ENCODE measurements at places on chromosomes 12 and 14.

DNA sequence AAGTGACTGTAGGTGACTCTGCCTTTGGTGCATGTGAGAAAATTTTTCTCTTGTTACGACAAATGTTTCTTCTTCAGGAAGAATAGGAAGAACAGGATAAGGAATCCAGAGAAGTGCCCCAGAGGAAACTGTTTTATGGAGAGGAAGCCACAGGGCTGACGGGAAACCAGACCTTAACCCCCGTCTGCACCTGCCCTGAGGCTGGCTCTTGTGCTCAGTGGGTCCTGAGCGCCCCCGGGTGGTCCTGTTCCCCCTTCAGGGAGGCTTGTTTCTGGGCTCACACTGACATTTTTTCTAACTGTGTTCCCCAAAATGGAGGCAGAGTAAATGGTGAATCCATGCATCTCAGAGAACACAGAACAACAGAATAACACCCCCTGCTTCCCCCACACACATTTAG is 691.8 kb downstream of the TMEM121 start:
- no peak for DNase-seq

DNA sequence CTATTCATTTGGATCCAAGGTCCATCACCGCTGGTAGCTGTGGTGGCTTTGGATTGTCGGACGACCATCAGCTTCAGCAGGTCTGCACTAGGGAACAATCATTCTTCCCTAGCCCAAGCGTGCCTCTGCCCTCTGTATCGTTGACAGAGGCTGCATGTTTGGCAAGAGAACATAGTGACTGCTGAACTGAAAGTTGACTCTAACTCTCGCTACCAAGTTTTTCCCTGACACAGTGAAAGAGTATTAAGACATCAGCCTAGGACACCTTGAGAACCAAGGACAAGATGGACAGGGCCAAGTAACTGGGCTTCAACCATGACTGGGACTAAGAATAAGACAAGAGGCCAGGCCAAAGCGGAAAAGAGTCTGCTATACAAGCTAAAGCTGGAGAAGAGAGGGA is 26.3 kb downstream of the TSHR start:
- DNase-seq: no peak

DNA sequence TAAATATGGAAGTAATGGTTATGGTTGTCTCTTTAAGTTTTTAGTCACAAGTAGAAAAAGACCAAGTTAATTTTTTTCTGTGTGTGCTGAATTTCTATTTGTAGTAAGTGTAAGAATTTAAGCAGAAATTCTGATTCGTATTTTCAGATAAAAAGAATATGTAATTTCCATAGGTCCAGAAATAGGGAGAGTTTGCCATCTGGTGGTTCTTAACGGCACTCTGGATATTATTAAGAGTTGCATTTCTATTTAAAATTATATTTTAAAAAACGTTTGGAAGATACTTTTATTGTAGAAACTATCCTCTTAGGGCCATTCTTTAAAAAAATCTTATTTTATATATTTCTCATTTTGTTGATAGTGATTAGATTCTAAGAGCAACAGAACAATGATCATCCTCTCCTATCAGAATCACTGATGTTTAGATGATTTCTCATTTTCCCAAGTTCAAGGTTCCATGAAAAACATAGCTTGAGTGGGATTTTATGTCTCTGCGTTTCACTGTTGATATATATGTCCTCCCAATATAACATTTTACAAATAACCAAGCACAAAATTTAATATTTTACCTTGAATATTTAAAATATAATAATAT is 88.3 kb downstream of the LRRK2 start:
- DNase-seq: no peak

GRCh38 chr14:61930101-61930857 is 168.1 kb downstream of the SNAPC1 start:
- DNase-seq: no peak

DNA sequence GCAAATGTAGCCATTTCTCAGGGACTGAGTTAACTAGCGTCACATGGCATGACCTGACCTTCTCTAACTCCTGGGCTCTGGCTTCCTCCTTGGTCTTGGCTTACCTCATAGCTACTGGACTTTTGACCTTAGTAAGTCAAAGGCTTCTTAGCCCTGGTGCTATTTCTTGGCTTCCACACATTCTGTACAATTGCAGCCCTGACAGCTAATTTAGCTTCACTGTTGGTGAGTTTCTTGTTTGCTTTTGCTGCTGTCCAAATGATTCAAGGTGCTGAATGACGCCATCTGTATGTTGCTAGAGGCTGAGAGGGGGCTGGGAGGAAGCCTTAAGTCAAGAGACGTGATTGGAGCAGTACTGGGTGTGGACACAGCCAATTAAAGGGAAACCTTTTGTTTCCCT is 202.7 kb downstream of the PRKD1 start:
- no peak for DNase-seq

GRCh38 chr12:97118796-97119375 is 211.8 kb downstream of the NEDD1 start:
- no peak for DNase-seq

DNA sequence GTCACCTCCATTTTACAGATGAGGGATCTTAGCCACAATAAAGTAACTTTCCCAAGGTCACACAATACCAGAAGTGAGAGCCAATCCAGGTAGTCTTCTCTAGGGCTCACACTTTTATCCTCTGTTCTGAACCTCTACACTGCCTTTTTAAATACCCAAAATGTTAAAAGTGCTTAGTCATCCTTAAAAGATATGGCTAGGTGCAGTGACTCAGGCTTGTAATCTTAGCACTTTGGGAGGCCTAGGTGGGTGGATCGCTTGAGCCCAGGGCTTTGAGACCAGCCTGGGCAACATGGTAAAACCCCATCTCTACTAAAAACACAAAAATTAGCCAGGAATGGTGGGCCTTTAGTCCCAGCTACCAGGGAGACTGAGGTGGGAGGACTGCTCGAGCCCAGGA is 104.1 kb upstream of the PPP4R3A start:
- no peak for DNase-seq

DNA sequence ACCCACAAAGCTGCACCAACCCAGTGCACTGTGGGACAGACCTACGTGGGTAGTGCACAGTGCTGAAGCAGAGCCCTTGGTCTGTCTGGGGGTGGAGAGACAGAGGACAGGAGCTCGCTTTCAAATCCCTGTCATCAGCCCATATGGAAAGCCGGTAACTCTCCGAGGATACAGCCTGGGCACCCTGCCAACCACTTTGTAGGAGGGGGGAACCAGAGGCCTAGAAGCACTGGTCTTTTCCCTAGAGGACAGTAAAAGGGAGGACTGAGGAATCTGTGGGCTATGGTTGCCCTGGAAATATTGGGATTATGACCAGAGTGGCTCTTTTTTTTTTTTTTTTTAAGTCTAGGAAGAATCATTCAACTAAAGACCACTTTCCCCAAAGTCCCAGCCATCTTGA is 74.3 kb downstream of the MAP3K9 start:
- DNase-seq: no peak

- no peak for DNase-seq
Measured at GRCh38 chr12:75712223-75712622, 200.8 kb upstream of the KRR1 start.

DNA sequence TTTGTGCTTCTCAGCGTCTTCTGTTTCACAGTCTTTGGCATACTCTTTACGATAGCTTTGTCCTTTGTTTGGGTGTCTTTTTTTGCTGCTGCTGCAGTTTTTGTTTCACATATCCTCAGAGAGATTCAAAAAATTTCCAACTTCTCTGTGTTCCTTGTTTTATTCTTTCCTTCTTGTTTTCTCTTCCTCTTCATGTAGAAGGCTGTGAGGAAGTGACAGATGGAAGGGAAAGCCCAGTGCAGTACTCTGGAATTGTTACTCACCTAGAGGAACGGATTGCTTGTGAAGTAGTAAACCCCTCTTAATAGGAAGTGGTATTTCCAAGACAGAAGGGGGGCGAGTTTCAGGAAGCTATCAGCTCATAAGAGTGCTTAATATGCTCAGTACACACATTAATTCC is 1.7 kb downstream of the CREBL2 start:
- DNase-seq: no peak

- no peak for DNase-seq
Measured at GRCh38 chr14:95147597-95147996, 9.7 kb downstream of the DICER1 start.

GRCh38 chr12:80714846-80715245 is 1.9 kb upstream of the MYF5 start:
- DNase-seq: no peak

DNA sequence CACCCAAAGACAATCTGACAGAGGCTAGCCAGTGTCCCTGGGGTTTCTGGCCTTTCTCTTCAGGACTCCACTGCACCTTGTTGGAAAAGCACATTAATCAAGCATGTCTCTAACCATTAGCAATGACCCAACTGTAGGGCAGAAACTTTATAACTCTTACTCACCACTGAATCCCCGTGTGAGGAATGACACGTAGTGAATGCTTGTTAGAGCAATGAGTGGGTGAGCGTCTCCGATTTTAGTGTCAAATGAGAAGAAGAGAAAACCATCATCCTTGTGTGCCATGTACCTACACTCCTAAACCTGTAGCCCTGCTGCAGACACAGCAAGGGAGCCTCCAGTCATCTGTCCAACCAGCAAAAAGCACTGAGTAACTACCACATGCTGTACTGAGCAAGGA is 56.5 kb upstream of the GPR68 start:
- no peak for DNase-seq

GRCh38 chr12:113129664-113130456 is 5.7 kb downstream of the RASAL1 start:
- no peak for DNase-seq

GRCh38 chr12:103462675-103463074 is 33.1 kb downstream of the C12orf42 start:
- DNase-seq: no peak

DNA sequence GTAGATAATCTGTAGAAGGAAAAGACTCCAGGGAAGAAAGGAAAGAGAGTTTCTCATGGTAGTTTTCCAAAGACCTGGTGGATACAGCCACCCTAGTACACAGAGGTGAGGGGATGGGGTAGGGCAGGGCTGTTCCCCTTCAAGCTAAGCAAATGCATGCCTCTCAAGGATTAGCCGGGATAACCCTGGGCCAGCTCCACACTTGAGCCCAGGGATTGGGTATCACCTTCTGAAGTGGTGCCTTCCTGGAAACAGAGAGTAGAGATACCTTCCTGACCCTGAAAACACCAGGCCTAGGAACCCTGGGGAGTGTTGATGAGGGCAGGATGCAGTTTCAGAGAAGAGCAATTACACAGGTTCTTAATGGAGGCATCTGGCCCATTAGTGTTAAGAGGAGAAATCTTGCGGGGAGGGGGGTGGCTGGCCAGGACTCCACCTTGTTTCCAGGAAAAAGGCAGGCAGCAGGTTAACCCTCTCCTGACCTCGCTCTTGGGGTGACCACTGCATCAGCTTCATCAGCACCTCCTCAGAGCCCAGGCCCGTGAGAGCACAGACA is 106.9 kb upstream of the TMEM233 start:
- DNase-seq: no peak

DNA sequence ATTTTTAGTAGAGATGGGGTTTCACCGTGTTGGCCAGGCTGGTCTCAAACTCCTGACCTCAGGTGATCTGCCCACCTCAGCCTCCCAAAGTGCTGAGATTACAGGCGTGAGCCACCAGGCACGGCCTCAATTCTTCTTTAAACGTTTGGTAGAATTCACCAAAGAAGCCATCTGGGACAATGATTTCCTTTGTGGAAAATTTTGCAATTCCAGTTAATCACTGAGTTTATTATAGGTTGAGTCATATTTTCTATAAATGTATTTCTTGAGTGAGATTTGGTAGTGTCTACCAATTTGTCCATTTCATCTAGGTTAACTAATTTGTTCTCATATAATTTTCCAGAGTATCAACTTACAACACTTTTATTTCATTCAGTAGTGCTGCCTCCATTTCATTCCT is 683.9 kb upstream of the TMEM132C start:
- no peak for DNase-seq
